ENCODE measurements at places on chromosomes 2 and 18.
A peak's percentile ranks its signal among the peaks of the same experiment; 100 is the strongest.

GRCh38 chr2:97950329-97951154 is 45.2 kb downstream of the TMEM131 start:
- peak; percentile 82 for DNase-seq

DNA sequence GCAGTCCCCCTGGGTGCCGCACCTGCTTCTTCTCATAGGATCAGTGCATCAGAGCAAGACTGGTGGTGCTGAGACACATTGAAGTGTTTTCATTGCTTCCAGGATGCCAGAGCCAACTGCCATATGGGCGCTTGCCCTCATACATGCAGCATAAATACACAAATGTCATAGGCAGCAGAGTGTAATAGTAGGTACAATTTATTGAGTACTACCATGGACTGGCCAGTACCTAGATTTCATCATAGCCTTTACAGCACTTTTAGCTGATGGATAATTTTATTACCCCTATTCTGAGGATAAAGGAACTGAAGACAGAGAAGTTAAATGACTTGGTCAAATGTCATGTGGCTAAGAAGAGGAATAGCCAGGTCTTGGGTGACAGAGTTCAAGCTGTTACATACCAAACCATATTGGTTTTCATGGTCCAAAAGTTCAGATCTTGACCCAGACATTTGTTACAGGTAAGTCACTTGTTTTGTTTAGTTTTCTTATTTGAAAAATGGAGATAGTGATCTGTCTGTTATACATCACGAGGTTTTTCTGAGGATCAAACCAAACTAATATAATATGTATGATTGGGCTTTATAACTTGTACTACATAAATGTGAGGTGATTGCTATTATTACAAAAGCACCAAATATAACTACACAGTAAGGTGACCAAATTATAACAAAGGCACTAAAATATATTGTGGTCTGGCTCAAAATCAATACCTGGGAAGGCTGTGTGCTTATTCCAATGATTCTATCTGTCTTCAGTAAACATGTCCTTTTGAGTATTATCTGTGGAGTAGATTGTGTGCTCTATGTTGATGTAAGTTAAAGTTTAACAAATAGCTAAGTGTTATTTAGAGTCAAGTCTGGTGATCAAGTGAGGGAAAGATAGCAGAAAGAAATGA is 151.9 kb upstream of the CYRIA start:
- no peak for DNase-seq

DNA sequence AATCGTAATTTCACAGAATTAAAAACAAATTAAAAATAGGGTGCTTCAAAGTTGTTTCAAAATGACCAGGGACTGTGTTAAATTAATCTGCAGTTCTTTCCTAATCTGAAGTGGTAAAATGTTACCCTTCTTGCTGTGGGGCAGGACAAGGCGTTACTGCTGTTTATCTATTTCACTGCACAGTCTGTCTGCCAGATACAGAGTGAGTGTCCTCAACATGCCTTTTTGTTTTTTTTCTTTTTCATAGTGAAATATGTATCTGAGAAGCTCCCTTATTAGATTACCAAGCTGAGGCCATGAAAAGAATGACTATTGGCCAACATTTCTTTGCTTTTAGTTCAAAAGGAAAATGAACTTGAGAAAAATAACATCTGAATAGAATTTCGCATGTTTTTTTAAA is 38.0 kb downstream of the KCTD1 start:
- DNase-seq = no peak

DNA sequence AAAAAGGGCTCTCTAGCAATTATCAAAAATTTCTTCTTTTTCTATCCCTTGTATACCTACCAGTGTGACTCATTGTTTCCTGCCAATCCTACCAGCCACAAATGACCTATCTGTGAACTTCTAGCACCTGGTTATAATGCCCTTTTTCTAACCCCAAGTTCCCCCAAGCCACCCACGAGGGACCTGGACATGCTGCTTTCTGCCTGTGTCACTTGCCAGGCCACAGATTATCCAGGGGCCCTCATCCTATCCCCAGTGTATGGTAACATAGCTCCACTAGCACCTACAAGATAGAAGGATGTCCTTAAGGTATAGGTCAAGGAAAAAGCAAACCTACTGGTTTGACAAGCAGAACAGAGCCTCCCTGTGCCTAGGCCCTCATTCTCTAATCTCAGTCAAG is 26.8 kb downstream of the AAK1 start:
- DNase-seq = no peak

- peak; percentile 32 for DNase-seq
These were observed at the start of gene CASP8 for GRCh38 chr2:201260302-201260800. TSS of gene CASP8 (plus strand) at chr2:201260536. CDS start at chr2:201266487, 5,951 bp downstream.

- no peak for DNase-seq
These were observed 106.3 kb upstream of the B3GNT2 start for GRCh38 chr2:62089658-62090057.

- no peak for DNase-seq
These were observed at the start of gene ERFE for GRCh38 chr2:238158509-238159070. TSS of gene ERFE (plus strand) at chr2:238158970. CDS start at chr2:238159008, 38 bp downstream.

DNA sequence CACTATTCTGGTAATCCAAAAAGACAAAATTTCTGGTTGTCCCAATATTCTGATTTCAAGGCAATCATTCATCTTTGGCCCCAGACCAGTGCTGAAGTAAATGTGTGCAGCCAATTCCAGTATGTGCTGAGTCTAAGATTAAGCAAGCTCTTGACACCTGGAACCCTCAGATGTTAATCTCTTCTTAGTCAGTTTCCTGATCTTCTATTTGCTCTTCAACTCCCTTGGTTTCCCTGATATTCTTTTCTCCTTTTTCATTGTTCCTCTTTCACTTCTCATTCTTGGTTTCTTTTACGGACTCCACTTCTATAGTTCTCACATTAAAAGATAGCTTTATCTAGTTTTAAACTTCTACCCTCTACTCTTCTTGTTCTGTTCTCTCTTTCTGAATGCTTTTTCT is 445.7 kb upstream of the FANCL start:
- no peak for DNase-seq

DNA sequence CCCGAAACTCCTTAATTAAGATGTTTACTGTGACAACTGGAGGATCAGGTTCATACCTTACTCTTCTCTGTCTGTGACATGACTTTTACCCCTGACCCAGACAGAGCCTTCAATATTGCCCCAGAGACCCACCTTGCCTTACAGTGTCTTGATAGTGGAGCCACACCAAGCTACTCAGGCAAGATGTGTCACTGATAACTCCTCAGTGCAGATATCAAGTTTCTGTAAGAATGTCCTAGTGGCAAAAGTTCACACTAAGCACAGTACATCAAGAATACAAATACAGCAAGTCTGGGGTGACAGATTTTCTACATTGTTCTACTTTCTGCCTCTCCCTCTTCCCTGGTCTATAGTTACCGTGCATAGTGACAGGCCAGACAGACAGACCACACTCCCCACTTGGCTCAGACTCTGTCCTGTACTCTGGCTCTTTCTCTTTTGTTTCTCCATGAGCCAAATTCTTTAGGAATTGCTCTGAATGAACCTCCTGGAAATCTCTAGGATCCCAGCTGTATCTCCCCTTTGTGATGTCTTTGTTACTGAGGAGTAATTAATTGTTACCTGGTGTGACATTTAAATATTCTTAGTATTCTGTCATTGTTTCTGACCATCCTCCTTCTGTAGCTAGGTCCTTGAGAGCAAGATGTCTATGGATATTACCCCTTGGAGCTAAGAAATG is 24.1 kb upstream of the APOB start:
- no peak for DNase-seq

GRCh38 chr2:209334188-209335017 is 89.4 kb upstream of the MAP2 start:
- DNase-seq = peak; percentile 46

DNA sequence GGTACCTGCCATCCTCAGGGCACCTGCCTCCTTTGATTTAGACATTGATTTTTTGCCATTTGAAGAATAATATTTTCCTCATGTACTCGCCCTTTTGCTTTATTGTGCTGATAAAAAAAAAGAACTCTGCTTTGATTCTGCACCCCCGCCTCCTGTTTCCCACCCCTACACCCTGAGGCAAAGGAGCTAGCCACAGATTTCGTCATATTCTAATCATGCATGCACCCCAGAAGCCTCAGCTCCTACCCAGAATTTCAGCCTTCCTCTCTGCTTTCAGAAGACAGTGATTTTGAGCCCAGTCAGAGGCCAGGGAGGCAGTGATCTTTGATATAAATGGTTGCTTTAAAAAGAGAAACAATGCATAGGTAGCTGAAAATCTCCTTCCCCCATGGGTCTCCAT is 329.0 kb downstream of the PTPRM start:
- DNase-seq = no peak

DNA sequence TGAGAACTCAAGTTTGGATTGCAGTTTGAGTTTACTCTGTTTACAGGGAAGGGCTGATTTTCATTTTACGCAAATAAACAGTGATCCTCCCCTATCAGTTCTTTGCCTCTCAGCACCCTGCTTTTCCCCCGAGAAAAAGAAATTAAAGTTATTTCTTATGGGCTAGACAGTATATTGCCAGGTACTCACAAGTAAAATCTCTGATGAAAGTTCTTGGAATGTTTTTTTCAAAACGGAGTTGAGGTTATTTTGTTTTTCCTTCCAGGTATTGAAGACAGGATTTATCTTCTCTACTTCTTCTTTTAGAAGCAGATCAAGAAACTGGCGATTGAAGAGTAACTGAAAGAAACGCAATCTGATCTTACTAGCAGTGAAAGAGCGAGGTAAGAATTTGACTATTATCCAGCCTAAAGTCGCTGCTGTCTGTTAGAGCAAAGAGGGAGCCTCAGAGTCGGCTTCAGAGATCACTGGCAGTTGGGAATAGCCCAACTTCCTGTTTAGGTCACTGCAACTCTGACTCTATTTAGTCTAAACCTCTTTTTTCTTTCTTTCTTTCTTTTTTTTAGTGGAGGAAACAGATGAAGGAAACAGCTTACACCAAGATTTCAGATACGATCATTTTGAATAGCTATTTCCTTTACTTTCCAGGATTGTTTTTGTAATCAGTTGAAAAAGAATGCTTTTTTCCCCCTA is at the start of gene TFPI:
TSS of gene TFPI (minus strand) at position 425 of the 693 bp plus-strand sequence. CDS start 50,667 bp downstream, outside the sequence.
- DNase-seq = peak; percentile 73

GRCh38 chr18:58087928-58088690 is 44.1 kb downstream of the NEDD4L start:
- no peak for DNase-seq

DNA sequence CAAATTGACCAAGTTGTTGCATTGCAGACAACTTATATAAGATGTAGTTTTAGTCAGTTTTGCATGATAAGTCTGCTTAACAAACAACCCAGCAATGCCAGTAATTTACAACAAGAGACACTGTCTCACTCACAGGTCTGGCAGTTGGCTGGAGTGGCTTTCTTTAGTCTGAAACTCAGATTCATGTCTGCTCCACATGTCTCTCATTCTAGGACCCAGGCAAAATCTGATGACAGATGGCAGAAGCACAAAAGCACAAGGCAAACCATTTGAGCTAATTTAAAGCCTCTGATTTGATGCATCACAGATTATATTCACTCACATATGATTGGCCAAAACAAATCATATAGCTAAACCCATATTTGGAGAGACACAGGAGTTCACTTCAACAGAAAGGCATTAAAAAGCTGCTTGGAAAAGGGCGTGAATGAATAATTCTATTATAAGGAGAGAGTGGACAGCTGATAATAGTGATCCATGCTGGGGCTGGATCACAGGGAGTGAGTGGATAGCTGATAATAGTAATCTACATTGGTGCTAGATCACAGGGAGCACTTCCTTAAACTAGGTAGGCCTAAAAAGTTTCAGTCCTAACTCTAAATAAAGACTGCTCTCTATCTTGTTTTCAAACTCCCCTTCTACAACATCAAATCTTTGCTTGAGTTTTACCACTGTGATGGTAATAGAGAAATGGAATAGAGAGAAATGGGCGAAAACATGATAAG is 593.2 kb upstream of the ZNF804A start:
- DNase-seq = peak; percentile 61

GRCh38 chr2:54560146-54560881 is 104.2 kb downstream of the SPTBN1 start:
- no peak for DNase-seq

GRCh38 chr2:43165378-43166069 is 60.9 kb downstream of the ZFP36L2 start:
- DNase-seq = no peak

DNA sequence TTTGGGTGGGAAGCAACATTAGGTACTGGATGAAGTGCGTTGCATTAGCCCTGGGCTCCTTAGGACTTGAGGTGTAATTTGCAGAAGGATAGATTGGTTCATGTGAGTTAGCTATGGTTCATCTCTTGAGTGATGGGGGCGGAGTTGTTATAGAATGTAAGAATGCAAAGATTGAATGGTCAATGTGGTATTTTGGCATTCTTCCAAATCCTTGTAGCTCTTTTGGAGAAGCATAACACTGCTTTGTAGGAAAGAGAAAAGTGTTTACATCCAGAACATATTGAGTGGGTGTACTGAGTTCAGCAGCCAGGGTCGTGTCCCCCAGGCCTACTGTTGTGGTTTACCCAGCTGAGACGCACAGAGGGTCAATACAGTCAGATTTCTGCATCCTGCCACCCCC is 173.5 kb downstream of the FMNL2 start:
- DNase-seq = peak; percentile 78

DNA sequence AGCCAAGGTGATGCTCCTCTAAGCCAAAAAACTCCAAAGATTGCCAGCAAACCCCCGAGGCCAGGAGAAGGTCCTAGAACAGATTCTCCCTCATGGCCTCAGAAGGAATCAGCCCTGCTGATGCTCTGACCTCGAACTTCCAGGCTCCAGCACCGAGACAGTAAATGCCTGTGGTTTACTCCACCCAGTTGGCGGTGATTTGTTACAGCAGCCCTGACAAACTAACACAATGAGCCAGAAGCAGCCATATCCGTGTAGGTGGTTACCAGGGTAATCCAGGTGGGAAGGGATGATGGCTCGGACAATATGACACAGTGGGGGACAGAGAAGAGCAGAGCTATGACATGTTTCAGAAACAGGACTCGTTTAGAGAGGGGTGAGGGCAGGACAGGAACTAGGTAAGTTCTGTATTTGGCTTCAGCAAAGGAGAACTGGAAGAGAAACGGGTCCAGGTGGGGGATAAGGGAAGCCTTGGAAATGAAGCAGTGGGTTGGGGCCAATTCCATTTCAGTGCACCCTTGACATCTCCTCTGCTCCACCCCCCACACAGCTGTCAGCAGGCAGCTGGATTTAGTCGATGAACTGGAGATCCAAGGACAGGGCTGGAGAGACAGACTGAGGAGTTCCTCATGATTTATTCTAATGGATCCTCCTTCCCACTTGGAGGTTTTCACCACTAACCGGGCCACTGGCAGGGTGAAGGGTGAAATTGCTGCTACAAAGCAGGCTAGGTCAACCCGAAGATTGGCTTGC is 179.7 kb upstream of the SH3BP4 start:
- DNase-seq = peak; percentile 48

DNA sequence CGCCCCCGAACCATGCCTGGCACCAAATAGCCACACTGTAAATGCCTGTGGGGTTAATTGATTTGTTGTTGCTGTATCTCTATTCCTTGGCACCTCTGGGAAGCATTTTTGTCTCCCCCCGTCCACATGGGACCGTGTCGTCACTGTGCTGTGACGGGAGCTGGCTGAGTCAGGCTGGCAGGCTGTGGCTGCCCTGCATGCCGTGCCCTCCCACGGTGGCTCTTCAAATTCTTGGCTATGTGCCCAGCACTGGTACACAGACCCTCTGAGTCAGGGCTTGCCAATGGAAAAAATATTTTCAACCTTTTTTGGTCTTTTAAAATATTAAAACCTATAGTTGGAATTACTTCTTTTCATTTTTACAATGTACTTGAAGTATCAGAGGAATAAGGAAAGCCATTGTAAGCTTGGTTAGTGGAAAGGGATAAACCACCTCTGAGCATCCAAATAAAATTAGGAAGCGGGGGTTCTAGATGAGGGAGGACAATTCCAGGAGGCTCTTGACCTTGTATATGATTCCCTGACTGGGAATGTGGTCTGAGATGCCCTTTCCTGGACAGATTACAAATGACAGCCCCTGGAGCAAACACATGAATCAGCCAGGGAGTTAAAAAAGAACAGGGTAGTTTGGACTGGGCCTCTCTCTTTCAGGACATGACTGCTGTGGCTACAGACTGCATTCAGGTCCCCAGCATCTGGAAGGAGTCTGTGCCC is 59.4 kb downstream of the DGKD start:
- DNase-seq = peak; percentile 62

All from brain microvascular endothelial cell (primary cell).